ENCODE measurements at places on chromosomes 2 and 18.
A peak's percentile ranks its signal among the peaks of the same experiment; 100 is the strongest.

DNA sequence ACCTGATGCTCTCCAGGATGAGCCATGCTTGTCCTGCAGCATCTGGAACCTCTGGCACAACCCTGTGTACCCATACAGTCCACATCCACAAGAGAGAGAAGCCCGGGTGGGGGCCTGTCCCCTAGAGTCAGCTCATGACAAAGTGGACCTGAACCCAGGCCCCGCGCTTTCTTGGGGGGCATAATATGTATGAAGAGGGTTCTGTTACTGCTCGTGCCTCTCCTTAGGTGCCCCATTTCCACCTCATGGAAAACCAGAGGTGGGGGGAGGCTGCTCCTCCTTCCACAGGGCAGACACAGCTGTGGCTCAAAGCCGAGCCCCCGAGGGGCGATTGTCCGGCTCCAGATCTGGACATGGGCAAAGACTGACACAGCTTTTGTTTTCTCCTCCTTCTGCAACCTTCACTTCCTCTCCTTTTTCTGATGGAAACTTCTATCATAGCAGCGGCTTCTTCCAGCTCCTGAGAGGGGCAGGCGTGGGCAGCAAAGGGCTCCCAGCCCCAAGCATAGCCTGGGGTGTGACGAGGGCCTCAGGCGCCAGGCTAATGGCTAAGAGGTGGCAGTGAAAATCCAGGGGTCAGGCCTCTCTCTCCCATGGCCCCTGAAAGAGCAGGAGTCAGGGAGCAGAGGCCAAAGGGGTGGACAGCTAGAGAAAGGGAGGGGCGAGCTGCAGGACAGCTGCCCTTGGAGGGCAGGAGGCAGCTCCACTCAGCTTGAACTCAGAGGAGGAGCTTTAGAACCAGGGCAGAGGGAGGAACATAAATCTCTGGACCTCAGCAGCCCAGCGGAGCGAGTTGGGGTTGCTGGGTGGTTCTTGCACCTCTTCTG, 155.5 kb downstream of the ZFP36L2 start:
- no peak for DNase-seq

GRCh38 chr2:5691985-5692529, at the start of gene SOX11:
Gene SOX11, plus strand, starts transcription at chr2:5692384. Its CDS starts 338 bp downstream, at chr2:5692722.
- peak; percentile 8 for DNase-seq

- no peak for DNase-seq
Measured at GRCh38 chr2:239229545-239230279, 171.1 kb downstream of the HDAC4 start.

DNA sequence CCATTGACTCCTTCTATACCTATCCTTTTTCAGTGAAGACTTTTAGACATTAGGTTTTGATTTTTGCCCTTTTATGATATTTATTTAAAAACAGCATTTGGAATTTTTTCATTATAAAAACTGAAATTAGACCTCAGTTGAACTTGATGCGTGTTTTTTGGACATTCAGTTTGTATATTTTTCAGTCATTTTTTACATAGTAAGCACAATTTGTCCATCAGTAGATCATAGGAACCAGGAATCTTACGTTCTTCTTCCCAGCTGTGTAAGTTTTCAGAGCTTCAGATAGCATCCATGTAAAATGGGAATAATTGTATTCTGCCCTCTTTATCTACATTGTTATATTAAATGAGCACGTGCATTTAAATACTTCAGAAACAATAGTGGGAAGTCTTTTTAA, 109.1 kb downstream of the WDSUB1 start:
- no peak for DNase-seq

DNA sequence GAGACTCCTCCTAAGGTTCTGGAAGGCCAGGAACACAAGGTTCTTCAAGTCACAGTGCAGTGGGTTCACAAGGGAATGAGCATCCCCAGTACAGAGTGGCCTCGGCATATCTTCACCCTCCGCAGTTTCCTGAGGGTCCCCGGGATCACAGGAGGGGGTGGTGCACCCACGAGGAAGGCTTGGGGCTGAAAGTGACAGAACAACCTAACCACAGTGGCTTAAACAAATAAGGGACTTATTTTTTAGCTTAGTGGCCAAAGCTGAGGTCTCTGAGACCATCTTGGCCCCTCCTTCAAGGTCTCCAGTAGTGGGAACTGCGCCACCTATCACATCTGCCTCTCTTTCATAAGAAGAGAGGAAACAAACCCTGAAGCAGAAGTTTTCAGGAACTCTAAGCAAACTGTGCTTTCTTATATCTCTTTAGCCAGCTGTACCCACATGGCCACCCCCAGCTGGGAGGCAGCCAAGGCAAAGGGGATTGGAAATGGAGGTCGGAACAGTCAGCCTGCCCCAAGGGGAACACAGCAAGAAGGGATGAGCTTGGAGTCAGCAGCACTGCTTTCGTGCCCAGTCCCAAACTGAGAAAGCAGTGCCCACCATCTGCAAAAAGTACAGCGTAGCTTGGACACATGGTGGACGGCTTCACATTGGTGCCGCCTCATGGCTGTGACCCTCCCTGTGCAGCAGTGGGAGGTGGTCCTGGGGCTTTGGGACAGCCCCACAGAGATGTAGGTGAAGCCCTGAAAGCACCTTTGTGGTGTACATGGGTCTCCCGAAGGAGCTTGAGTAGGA, 260.0 kb upstream of the ID2 start:
- no peak for DNase-seq

- peak; percentile 48 for DNase-seq
Measured at GRCh38 chr2:86238354-86238753, 39.1 kb downstream of the MRPL35 start.

DNA sequence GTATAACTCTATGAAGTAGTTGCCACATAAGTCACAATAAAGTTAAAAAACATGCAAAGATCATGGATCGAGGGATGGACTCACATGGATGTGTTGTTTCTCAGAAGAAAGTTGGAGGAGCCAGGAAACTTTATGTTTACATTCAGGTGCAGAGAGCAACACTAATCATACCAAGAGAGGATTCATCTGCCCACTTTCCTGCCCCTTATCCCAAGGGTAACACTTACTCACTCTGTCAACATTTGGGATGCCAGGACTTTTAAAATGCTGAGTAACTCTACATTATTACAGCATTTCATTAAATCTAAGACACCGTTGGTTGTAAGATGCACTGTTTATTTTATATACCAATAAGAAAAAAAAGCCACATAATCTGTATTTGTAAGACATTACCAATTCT, 170.4 kb downstream of the KCNE4 start:
- no peak for DNase-seq

- DNase-seq = no peak
Measured at GRCh38 chr2:38690499-38691420, 24.8 kb downstream of the GALM start.

- DNase-seq = no peak
Measured at GRCh38 chr2:18883616-18884456, 294.5 kb upstream of the NT5C1B start.
